ENCODE measurements at places on chromosomes 4 and X.

DNA sequence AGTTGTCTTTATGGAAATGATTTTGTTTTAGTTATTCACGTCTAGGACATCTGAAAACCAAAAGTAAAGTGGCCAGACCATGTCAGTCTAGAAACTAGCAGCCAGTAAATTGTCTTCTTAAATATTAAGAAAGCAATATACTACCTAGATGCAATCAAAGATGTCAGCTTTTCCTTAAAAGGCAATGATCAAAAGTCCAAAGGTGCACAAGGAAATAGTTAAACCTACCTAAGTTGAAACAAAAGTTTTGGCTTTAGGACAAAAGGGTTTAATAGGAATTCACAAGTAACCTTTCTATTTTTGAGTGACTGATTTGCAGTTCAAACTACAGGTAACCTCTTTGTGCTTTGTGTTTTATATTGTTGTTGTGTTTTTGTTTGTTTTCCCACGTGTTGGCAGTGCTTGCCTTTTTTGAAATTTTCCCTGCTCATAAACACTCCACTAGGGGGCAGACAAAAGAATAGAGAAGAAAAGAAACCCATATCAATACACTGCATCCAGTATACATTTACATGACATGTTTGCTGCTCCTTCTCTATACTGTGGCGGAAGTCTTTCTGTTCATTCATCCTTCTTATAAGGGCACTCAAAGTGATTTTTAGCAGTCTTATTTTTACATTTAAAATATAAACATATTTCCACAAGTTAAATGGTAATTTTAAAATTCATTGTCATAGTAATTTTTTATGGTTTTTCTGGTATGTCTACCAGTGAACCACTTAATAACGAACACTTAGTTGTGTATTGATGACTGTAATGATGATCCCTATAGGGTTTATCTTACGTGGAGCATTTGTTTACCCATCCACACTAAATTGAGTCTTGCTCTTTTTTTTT is 62.7 kb downstream of the GAB1 start:
- no peak for DNase-seq

- no peak for DNase-seq
These were observed 62.4 kb upstream of the GABRQ start for GRCh38 chrX:152575331-152575730.

DNA sequence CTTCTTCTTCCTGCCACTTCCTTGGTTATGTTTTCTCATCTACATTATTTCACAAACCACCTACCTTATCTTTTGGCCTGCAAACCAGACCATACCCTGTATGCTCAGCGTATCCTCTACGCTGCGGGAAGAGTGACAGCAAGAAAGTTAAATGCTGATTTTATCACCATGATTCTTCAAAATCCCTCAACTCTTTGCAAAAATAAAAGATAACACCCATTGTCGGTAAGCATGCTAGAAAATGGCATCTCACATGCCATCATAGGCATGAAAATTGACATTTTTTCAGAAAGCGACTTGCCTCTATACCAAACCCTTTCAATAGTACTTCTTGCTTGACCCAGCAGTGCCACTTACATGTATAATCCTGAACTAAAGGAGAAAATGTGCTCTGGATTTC is 102.0 kb downstream of the HPGD start:
- no peak for DNase-seq

DNA sequence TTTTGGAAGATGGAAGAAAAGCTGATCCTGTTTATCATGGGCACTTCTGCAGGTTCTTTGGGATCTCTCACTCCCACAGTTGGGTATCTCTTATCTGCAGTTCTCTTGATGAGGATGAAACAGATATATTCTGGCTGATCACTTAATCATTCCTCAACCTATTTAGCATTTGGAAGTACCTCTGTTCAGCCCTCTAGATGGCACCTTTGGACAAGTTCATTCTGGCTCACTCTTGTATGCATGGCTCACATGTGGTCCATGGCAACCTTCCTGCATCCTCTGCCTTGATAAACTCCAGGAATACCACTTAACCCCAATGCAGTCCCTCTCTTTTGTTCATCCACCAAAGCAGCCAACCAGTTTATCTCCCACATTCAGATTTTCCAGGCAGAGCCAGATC is 74.2 kb downstream of the SMARCA5 start:
- no peak for DNase-seq

- no peak for DNase-seq
These were observed 60.8 kb upstream of the FMR1 start for GRCh38 chrX:147850875-147851274.

GRCh38 chrX:67604979-67605703 is 61.3 kb downstream of the AR start:
- no peak for DNase-seq

GRCh38 chr4:53919535-53919934 is 144.9 kb downstream of the CHIC2 start:
- no peak for DNase-seq

All from anterior cingulate cortex (tissue), 58 donors.